Tibial nerve (tissue), 4 donors: ENCODE measurements at places on chromosomes 7 and 10.

- no peak for DNase-seq
Observed at GRCh38 chr10:79344502-79345195, 2.6 kb upstream of the PPIF start.

DNA sequence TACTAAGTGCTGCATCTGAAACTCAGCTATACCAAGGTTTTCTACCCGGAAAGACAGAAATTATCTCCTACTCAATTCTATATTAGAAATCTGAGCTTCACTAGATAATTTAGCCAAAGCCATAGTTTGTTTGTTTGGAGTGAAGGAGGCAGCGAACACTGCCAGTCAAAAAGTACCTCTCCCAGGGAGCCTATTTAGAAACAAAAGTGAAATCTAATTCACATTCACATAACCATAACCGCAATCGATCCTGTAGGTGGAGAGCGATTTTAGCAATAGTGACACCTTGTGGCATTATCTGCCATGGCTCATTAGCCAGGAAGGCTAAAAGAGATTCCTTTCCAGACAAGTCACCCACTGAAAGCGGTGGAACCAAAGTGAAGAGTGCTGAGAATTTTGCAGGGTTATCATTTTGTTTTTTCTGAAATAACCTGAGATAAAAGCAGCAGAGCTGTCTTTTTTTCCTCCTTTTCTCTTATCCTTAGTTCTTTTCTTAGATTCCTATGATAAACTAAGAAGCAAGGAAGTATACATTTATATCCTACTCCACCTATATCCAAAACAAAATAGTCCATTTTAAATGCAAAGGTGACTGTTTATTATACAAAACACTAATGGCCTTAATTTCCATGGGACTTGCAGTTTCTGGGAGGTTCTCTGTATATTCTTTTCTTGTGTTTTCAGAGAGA, 83.7 kb upstream of the BET1 start:
- peak; percentile 60 for DNase-seq

DNA sequence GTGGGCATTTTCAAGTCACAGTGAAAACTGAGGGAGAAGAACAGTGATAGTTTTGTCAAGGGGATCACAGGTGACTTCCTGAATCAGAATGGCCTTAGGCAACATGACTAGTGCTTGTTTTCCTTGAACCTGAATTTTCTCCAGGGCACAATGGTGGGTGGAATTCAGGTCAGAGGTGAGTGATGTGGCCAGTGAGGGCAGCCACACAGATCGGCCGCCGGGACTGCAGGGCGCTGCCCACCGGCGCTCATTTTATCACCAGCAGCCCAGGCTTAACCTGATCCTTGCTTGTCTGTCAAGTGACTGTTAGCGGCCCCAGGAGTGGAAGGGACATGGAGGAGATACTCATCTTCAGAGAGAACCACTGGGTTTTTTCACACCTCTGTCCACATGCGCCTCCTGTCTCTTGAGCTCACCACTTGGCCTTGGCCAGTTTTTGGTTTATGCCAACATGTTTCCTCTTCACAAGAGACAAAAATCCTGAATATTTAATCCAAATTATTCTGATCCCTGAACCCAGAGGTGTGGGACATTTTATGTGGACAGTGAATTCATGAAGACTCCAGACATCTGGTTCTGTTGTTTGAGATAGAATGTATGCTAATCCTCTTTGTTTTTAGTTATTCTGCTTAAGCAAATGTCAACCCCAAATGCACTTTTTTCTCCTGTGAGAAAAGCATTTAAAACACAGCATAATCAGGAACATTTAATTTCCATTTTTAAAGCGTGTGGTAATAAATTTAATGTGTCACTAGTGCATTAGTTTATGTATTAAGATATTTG, 108.7 kb downstream of the DOCK1 start:
- DNase-seq = no peak

DNA sequence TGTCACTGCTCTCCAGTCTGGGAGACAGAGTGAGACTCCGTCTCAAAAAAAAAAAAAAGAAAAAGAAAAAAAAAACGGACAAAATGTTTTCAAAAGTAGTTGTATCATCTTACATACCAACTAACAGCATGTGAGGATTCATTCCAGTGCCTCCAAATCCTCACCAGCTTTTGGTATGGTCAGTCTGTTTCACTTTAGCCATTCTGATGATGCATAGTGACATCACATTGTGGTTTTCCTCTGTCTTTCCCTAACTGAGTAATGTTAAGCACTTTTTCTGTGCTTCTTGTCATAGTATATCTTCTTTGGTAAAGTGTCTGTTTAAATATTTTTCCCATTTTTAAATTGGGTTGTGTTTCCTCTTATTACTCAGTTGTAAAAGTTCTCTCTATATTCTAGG, 251.4 kb upstream of the CTBP2 start:
- no peak for DNase-seq

DNA sequence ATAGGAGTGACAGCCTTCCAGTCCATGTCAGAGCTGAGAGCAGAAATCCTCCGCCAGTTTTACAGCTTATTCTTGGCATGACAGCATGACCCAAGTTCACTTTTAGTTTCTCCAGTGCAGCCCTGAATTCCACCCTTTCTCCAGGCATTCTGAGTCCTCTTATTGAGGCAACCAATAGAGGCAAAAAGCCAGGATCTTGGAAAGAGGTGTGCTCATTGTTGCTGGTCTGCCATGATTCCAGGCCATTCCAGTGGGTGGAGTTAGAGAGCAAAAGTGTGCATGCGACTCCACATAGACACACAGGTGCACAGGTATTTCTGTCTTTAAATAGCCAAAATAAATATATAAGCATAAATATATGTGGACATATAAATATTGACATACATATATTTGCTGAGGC, 224.7 kb upstream of the ADARB2 start:
- DNase-seq = no peak
